Erythroblast (primary cell): ENCODE measurements at places on chromosomes 6 and 20.

- DNase-seq = no peak
Measured at GRCh38 chr6:56866917-56867522, 87.9 kb upstream of the BEND6 start.

GRCh38 chr6:22108199-22108598 is 188.6 kb downstream of the PRL start:
- no peak for DNase-seq

DNA sequence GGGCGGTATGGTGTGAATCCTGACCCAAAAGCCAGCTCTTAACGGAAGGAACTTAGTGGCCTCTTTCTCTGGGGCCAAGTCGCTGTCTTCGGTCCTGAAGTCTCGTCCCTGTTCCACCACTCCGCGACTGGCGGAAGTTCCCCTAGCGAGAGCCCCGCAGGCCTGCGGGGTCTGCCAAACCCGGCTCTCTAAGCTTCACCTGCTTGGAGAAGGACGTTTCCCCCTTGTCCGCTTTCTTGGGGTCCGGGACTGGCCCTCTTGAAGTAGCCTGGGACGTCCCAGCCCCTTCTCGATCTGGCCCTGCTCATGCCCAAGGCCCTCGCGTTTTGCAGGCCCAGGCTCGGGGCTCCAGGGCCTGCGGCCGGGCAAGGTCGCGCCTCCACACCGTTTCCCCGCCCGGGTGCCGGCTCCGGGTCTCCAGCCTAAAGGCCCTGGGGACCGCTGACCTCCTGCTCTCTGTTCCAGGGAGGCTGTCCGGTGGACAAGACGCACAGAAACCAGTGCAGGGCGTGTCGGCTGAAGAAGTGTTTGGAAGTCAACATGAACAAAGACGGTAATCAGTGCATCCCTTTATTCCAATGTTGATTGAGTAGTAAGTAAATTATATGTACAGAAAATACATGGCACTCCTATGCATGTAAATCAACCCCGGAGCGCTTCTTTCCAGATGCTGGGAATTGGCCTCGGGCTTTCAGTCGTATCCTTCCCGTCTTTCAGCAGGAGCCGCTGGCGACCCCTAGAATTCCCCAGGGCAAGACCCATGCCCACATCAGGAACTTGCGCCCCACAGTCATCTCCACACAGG is 8.8 kb downstream of the NR2E1 start:
- peak; percentile 59 for DNase-seq

DNA sequence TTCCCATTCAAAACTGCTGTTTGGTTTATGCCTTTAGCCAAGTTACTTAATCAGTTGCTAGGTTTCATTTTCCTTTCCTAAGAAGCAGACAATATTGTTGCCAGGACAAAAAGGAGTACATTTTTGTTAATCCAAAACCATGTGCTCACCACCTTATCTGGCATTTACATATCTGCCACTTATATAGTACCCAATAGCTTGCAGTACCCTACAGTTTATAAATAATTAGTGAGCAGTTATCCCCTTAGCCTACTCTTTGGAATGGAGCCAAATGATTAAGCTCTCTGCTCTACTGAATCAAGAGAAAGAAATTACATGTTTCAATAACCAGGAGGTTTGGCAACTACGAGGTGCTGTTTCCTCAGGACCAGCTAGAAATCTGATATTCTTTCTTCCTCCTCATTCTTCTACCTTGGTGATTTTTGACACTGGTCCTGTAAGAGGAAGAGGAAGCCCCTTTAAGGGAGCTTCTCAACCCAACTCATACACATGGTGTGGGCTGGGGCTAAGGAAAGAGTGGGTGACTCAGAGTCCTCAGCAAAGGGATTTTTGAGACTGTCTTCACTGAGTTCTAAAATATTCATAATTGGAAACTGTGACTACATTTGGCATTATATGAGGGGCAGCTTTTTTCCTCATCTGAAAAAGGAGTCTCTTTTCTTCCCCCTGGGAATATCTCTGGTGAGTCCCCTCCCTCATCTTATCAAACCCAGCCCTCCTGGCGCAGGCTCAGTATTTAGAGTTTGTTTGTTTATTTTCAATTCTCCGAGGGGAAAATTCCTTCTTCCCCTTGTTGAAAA is 1.5 kb downstream of the ZNFX1 start:
- DNase-seq = peak; percentile 74

- no peak for DNase-seq
Measured at GRCh38 chr6:43578748-43579147, 2.8 kb downstream of the POLH start.

DNA sequence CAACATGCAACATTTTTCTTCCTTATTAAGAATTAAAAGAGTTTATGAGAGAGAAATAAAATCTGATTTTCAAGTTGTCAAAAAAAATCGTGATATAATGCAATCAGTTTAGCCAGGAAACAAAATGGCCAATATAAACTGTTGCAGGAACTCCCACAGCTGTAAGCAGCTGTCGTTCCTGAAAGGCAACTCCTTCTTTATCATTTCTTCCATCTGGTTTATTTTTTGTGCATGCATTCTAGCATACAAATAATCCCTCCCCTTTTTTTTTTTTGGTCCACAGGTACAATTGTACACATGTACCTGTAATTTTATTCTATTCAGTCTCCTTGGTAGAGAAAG is 19.7 kb downstream of the TRAF3IP2 start:
- no peak for DNase-seq

GRCh38 chr20:23658989-23659609 is 21.3 kb upstream of the CST3 start:
- no peak for DNase-seq

DNA sequence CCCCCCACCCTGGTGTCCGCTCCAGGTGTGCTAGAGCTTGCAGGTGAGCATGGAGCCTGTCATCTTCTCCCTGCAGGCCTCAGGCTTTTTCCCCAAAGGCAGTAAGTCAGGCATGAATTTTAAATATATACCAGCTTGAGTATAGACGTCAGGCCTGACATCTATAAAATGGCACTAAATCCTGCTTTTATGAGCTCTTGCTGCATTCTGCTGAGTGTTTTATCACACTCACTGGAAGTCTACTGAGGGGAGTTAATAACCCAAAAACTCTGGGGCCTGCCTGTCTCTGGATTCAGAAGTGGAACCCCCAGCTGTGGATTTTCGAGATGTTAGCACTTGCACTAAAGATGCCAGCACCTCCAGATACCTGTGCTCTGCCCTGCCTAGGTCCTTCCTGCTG is 133.4 kb upstream of the TOP1 start:
- no peak for DNase-seq

- no peak for DNase-seq
Measured at GRCh38 chr6:83708970-83709747, at the start of gene SNAP91. SNAP91 (minus strand) TSS chr6:83709101; CDS start chr6:83707927, 1,174 bp downstream.

GRCh38 chr6:3222506-3223038 is 4.9 kb downstream of the TUBB2B start:
- no peak for DNase-seq

GRCh38 chr6:121453191-121453590 is 17.7 kb downstream of the GJA1 start:
- DNase-seq = no peak

GRCh38 chr6:36445621-36446020 is 2.8 kb downstream of the KCTD20 start:
- no peak for DNase-seq

DNA sequence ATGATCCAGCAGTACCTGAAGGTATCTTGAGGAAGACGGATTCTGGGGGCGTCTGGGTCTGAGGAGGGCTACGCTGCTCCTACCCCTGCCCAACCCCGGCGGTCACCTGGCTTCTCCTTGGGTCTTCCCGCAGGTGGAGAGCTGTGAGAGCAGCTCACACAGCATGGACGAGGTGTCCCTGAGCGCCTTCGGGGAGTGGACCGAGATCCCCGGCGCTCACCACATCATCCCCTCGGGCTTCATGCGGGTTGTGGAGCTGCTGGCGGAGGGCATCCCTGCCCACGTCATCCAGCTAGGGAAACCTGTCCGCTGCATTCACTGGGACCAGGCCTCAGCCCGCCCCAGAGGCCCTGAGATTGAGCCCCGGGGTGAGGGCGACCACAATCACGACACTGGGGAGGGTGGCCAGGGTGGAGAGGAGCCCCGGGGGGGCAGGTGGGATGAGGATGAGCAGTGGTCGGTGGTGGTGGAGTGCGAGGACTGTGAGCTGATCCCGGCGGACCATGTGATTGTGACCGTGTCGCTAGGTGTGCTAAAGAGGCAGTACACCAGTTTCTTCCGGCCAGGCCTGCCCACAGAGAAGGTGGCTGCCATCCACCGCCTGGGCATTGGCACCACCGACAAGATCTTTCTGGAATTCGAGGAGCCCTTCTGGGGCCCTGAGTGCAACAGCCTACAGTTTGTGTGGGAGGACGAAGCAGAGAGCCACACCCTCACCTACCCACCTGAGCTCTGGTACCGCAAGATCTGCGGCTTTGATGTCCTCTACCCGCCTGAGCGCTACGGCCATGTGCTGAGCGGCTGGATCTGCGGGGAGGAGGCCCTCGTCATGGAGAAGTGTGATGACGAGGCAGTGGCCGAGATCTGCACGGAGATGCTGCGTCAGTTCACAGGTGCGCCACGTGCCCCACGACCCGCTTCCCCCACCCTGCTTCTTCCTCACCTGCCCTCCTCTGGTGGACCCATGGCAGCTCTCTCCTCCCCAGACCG is 166.9 kb upstream of the RNF24 start:
- DNase-seq = no peak

- DNase-seq = no peak
Measured at GRCh38 chr20:44412402-44413144, 57.1 kb downstream of the HNF4A start.

DNA sequence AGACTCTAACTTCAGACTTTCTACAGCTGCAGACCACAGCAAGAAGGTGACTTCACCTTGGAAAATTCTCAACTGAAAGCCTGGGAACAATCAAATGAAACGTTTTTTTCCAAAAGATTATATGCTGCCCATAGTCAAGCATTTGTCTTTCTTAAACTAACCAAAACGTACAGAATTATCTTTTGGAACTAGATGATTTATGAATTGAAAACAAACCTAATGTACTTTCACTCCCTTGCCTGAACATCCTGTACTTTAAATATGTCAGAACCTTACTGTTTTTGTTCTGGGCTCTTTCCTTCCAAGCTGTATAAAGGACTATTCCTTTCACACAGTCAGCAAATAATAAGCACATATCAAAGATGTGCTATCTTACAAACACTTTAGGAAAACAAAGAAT is 62.4 kb upstream of the TNFAIP3 start:
- no peak for DNase-seq

GRCh38 chr6:134722200-134722870 is 227.6 kb downstream of the ALDH8A1 start:
- no peak for DNase-seq

DNA sequence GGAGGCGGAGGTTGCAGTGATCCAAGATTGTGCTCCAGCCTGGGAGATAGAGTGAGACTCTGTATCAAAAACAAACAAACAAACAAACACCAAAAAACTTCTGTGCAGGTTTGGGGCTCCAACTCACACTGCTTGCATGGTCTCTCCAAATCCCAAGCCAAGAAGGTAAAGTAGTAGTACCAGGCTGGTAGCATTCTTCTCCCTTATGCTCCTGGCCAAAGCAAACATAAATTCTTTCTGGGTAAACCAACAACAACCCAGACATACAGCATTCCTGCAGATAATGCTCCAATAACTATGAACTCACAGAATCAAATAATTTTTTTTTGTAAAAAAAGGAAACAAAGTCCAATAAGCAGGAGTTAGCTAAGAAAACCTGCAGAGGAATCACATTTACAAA is 57.8 kb upstream of the KLHL31 start:
- DNase-seq = no peak

DNA sequence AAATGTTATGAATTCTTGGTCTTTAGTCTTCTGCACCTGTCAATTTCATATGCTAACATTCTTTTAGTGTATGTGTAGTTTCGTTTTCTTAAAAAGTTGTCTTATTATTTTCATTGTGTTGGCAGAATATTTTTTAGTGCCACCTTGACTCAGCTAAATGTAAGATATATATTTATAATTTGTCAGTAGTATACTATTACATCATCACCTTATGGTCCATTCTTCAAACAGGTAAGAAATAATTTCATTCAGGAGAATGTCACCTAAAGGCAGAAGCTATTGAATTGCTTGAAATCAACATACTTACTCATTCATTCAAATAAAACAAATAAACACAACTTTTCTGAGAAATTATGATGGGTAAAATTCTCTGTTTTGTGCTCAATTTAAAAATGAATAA is 3.5 kb upstream of the STXBP5 start:
- no peak for DNase-seq

- no peak for DNase-seq
Measured at GRCh38 chr6:167151648-167152047, 6.1 kb downstream of the GPR31 start.

DNA sequence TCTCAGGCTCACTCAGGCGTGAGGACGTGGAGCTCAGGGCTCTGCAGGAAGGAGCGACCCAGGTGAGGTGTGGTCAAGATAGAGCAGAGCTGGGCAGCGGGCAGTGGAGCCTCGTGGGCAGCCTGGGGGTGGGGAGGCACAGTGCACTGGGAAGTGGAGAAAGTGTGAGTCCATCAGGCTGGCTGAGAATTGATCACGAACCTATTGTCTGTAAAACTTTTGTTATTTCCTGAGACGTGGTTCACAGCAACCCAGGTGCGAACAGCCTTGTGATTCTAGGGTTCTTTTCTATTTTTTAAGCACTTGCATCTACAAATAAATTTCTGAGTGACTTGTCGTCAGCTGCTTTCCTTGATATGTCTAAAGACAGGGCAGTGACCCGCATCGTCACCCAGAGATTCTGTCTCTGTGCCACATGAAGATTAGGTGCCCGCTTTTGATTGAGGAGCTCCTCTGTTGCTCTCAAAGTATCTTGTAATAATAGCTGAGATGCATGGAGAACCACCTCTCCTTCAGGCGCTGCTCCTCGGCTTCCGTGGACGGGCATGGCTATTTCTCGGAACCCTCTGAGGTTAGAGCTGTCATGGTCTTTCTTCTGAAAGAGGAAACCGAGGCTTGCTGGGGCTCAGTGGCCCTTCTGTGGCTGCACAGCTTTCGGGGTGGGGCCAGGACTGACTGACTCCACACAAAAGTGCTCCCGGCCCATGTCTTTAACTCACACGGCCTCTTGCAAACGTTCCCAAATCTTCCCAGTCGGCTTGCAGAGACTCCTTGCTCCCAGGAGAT is 662 bp upstream of the CCR6 start:
- no peak for DNase-seq

DNA sequence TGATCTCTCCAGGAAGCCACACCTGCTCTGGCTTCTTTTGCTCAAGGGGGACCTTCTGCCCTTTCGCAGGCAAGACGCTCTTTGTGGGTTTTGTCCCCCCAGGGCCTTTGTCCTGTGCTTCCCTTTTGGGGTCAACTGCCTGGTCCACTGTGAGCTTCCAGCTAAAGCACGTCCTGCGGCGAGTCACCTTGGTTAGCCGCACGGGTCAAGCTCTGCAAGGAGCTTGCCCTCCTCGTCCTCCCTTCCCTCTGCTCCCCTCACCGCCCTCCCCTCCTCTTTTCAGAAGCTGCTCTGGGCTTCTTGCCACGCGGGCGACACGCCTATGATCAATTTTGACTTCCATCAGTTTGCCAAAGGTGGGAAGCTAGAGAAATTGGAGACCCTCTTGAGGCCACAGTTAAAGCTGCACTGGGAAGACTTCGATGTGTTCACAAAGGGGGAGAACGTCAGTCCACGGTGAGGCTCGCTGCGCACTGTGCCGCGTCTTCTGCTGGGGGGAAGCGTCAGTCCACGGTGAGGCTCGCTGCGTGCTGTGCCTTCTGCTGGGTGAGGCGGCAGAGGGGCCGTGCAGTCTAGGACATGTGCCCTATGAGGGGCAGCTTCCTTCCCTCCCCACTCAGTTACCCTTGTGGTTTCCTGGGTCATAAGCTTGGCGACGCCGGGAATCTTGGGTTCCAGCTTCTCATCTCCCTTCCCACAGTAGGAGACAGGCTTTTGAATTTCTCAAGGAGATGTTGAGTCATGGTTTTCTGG is 80.2 kb downstream of the SYNJ2 start:
- no peak for DNase-seq
